ENCODE measurements at places on chromosomes 12 and 14. TPM values are rescaled to one million over a fixed set of nuclear protein-coding genes. Genes with fewer than 3 reads are reported as not detected.

DNA sequence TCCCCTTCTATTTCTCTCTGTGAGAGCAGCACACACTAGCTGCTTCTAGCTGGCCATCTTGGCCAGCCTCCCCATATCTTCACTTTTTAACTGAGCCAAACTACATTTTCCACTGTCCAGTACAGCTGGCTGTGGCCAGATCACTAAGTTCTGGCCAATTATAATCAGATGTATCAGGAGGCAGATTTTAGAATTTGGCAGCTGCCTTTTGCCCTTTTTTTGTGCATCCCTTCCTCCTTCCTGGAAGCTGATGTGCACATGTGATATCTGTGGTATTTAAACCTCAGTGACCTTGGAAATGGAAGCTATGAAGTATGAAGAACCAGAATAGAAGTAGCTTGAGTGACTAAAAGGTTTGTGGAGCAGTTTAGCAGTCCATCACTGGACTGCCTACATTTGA, 49.8 kb upstream of the ANO6 start:
- no peak overlapping the region for H3K27ac ChIP-seq
- no peak for DNase-seq
- no peaks in the 10 kb centered on the region for H3K36me3 ChIP-seq
- no peak overlapping the region for H3K4me3 ChIP-seq
- H3K27me3 ChIP-seq = no peaks in the 10 kb centered on the region
- no peaks in the 10 kb centered on the region for H3K4me1 ChIP-seq

DNA sequence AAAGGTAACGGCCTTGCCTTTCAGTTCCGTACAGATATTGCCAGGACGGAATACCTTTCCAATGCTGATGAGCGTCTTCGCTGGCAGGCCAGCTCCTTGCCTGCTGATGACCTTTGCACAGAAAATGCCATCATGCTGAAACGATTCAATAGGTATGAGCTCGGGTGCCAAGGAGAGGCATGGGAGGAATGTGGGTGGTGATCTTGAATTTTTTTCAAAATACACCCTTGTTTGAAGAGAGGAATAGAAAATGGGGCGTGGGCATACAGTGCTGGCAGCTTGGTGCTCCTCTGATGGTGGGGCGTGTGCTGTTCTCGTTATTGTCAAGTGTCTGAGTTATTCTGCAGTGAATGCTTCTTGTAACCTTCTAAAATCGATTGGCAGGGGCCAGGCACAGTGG, 52.5 kb downstream of the HSP90AA1 start:
- no peaks in the 10 kb centered on the region for H3K27me3 ChIP-seq
- no peak overlapping the region for H3K4me3 ChIP-seq
- peaks cover 10% of the 10 kb centered on the region for H3K36me3 ChIP-seq
- no peak overlapping the region for H3K27ac ChIP-seq
- H3K4me1 ChIP-seq = no peaks in the 10 kb centered on the region

DNA sequence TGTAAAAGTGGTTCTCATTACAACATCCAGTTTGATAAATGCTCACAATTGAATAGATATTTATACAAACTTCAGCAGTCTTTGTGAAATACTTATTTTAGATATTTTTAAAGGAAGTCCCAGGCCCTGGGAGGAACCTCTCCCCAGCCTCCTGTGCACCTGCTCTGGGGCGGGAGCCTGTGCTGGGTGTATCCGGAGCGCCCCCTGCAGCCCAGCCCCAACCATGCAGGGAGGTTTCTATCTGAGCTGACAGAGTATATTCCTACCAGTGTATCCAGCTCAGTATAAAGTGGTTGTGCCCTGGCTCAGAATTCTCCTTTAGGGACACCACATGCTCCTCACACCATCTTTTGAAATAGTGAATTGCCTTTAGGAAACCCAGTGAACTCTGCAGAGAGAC, 851.8 kb downstream of the TMEM121 start:
- no peak overlapping the region for H3K4me3 ChIP-seq
- H3K36me3 ChIP-seq = no peaks in the 10 kb centered on the region
- DNase-seq = no peak
- H3K27ac ChIP-seq = no peak overlapping the region
- peaks cover 5% of the 10 kb centered on the region for H3K4me1 ChIP-seq
- H3K27me3 ChIP-seq = no peaks in the 10 kb centered on the region

- H3K27me3 ChIP-seq = no peaks in the 10 kb centered on the region
- H3K36me3 ChIP-seq = no peaks in the 10 kb centered on the region
- no peak for DNase-seq
- no peaks in the 10 kb centered on the region for H3K4me1 ChIP-seq
- H3K27ac ChIP-seq = no peak overlapping the region
Observed at GRCh38 chr12:42761601-42762350, 172.2 kb upstream of the PRICKLE1 start.

DNA sequence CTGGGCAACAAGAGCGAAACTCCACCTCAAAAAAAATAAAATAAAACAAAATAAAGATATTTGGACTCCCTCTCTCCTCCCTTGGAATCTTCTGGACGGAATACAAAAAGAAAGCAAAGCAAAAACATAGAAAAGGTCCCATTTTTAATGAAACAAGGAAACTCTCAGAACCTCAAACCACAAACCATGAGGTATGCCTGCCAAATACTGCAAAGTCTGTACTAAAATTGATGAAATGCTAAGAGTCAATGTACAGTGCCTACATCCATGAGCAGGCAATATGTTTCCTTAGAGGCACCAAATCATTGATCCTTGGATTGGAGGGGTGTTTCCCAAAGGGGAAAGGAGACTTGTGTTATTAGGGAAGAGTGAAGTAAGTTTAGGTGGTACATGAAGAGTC, 8.2 kb upstream of the RPS6KA5 start:
- H3K4me1 ChIP-seq = peaks cover 33% of the 10 kb centered on the region
- no peaks in the 10 kb centered on the region for H3K36me3 ChIP-seq
- H3K27ac ChIP-seq = peak overlapping the region; percentile 8
- no peak for DNase-seq
- H3K27me3 ChIP-seq = no peaks in the 10 kb centered on the region

- H3K27me3 ChIP-seq = peaks cover 50% of the 10 kb centered on the region
- no peak overlapping the region for H3K27ac ChIP-seq
- H3K4me3 ChIP-seq = peak overlapping the region; percentile 15
- H3K36me3 ChIP-seq = no peaks in the 10 kb centered on the region
- DNase-seq = no peak
- H3K4me1 ChIP-seq = peaks cover 14% of the 10 kb centered on the region
Observed at GRCh38 chr12:102958073-102958829, 777 bp downstream of the ASCL1 start.

- DNase-seq = no peak
- no peak overlapping the region for H3K27ac ChIP-seq
- no peaks in the 10 kb centered on the region for H3K4me1 ChIP-seq
- H3K27me3 ChIP-seq = no peaks in the 10 kb centered on the region
Observed at GRCh38 chr12:45182511-45182910, 33.4 kb upstream of the ANO6 start.

DNA sequence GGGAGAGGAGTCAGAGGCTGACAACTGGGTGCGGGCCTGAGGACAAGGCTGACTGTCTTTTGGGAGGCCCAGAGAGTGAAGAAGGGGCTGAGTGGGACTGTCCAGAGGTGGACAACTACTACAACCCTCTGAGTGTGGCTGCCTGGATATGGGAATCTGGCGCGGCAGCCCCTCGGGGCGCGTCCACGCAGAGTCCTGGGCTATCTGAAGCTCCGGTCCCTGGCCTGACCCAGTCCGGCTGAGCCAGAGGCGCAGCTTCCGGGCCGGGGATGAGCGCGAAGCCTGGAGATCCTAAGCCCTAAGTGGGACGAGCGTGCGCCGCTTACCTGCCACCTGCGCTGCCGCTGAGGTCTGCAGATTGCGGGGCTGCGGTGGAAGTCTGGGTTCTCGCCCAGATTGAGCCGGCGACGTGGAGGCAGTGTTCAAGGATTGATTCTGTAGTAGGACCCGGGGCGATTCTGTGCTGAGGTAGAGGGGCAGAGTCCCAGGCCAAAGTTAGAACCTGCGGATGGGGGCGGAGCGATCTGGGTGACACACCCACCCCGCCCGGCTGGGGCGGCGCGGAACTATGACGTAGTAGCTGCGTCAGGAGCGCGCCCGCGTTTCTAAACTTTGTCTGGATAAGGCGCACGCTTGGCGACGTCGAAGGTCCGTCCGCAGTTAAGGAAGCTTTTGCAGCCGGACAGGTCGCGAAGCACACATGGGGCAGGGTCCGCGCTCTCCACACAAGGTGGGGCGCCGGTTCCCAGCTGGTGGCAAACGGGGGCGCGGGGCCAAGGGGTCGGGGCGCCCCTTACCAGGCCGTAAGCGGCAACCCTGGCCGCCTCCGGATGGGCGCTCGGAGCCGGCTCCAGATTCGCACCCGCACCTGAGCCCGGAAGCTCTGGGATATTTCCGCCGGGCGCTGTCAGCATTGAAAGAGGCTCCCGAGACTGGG, at the start of the genes DHRS1 and NOP9:
DHRS1 (minus strand) TSS at position 526 of the 937 bp plus-strand sequence. CDS start 674 bp downstream, outside the sequence.
NOP9 (plus strand) TSS at position 596 of the 937 bp plus-strand sequence; CDS start at position 701, 105 bp downstream.
- H3K36me3 ChIP-seq = peaks cover 19% of the 10 kb centered on the region
- peaks cover 23% of the 10 kb centered on the region for H3K4me1 ChIP-seq
- peak within 1 kb of the TSS; percentile 82 for H3K4me3 ChIP-seq
- peak within 1 kb of the TSS; percentile 84 for H3K27ac ChIP-seq

DNA sequence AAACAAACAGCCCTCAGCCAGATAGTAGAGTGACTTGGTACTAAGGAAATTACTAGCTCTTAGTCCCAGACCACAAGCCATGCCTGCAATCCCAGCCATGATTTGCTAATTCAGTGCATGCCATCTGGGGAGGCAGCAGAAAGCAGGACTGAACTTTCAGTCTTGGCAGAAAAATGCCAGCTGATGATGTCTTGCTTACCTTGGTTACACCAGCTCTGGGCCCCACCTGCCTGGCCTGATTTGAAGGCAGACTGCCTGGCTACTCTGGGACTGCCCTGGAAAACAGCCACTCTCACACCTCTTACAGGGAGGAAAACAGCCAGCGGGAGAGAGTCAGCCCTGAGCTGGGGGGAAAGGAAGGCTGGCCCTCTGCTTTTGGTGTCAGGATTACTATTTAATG, 4.6 kb upstream of the UNC119B start:
- no peak overlapping the region for H3K27ac ChIP-seq
- no peaks in the 10 kb centered on the region for H3K27me3 ChIP-seq
- H3K4me3 ChIP-seq = no peak overlapping the region
- no peak for DNase-seq
- peaks cover 22% of the 10 kb centered on the region for H3K36me3 ChIP-seq

GRCh38 chr12:25459541-25459951, 93.5 kb downstream of the LMNTD1 start:
- no peaks in the 10 kb centered on the region for H3K27me3 ChIP-seq
- no peak for DNase-seq
- no peaks in the 10 kb centered on the region for H3K36me3 ChIP-seq
- no peak overlapping the region for H3K27ac ChIP-seq

- H3K27me3 ChIP-seq = no peaks in the 10 kb centered on the region
- no peak overlapping the region for H3K27ac ChIP-seq
- H3K36me3 ChIP-seq = no peaks in the 10 kb centered on the region
- no peaks in the 10 kb centered on the region for H3K4me1 ChIP-seq
Observed at GRCh38 chr14:81085596-81085995, 130.2 kb downstream of the TSHR start.

DNA sequence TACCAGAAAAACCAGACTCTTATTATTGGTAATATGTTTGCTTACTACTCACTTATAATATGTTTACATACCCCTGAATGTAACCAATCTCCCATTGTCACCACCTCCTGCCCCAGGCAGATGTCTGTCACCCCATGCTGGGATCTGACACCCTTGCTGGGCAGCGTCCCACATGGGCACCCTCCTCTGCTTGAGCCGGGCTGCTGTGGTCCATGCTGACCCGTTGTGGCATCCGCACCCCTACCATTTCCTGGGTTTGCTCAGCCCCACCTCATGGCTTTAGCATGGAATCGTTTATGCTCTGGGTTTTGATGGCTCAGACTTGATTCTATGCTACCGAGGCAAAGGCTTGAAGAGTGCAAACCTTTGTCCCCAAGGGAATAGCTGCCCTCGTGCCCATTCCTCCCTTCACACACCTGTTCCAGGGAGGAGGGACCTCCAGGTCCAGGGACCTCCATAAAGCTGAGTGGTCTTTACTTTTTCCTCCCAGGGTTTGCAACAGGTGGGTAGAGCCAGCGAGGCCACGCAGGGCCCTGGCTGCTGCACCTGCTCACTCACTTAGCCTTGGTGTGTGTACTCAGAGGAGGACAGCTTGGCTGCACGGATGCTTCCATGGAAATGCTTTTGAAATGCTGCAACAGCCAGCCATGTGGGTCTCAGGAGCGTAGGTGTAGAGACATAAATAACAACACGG, 68.7 kb downstream of the PRMT8 start:
- no peak overlapping the region for H3K27ac ChIP-seq
- no peaks in the 10 kb centered on the region for H3K36me3 ChIP-seq
- H3K4me1 ChIP-seq = no peaks in the 10 kb centered on the region

DNA sequence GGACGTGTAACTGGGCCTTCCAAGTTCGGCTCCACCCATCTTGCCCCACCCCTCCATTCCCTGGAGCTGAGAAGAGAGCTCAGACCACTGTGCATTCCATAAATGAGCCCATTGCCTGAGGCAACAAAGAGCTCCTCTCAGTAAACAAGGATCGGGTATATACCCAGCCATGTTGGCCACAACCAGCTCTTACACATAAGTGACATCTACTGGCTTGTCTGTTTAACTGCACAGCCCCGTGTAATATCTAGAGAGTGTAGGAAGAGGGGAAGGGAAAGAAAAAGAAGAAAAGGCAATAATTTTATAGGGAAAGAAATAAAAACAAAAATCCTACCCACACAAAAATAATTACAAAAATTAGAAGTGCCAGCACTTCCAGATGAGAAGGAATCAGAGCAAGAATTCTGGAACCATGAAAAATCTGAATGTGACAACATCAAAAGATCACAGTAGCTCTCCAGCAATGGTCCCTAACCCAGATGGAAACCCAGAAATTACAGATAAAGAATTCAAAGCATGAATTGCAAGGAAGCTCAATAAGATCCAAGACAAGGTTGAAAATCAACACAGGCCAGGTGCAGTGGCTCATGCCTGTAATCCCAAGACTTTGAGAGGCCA, 308.1 kb downstream of the RPAP3 start:
- H3K36me3 ChIP-seq = no peaks in the 10 kb centered on the region
- DNase-seq = no peak
- H3K4me1 ChIP-seq = peaks cover 5% of the 10 kb centered on the region
- H3K4me3 ChIP-seq = no peak overlapping the region

- no peak within 1 kb of the TSS for H3K27ac ChIP-seq
- H3K4me1 ChIP-seq = no peaks in the 10 kb centered on the region
- H3K27me3 ChIP-seq = peaks cover 7% of the 10 kb centered on the region
- no peak for DNase-seq
- no peaks in the 10 kb centered on the region for H3K36me3 ChIP-seq
Observed at GRCh38 chr12:41188058-41188840, at the start of gene PDZRN4. PDZRN4 (plus strand) TSS chr12:41188320.

- H3K36me3 ChIP-seq = no peaks in the 10 kb centered on the region
- no peak for DNase-seq
- H3K27ac ChIP-seq = no peak overlapping the region
- peaks cover 2% of the 10 kb centered on the region for H3K27me3 ChIP-seq
Observed at GRCh38 chr12:77087427-77087826, 22.1 kb upstream of the E2F7 start.

CD9 gene
- 5.4 TPM for total RNA-seq

TCL1B gene
- 0.53 TPM for total RNA-seq

TTC5 gene
- total RNA-seq = 20.0 TPM

MGAT4C gene
- total RNA-seq = not detected

ANKRD33 gene
- not detected for total RNA-seq

KLHL33 gene
- 0.22 TPM for total RNA-seq

KRT76 gene
- total RNA-seq = not detected

IL31 gene
- not detected for total RNA-seq

ACVRL1 gene
- total RNA-seq = 0.16 TPM

RERG gene
- total RNA-seq = not detected

PRB2 gene
- not detected for total RNA-seq

ACRBP gene
- 2.4 TPM for total RNA-seq

All from T-cell (primary cell).